ENCODE measurements at places on chromosomes 12 and 14.

DNA sequence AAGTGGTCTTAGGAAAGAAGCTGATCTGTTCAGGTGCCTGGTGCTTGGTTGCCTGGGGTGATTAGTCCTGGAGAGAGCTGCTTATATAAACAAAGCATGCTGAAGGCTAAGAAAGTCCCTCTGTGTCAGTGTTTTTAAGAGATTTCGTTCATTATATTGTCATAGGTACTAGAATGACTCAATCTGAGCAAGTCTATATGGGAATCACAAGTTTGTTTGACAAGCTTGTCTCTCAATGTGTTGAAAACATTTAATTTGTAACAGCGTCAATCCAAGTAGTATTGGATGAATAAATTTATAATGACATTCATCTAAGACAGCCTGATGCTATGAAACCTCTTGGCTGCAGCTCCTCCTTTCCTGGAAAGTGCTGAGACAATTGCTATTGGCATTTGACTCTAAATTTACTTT is 256.3 kb downstream of the TMTC2 start:
- no peak for DNase-seq

GRCh38 chr12:61232040-61232439 is 1028.2 kb upstream of the USP15 start:
- DNase-seq, result no peak

GRCh38 chr12:79071498-79071897 is 206.9 kb downstream of the SYT1 start:
- DNase-seq, result no peak

GRCh38 chr12:66637699-66638301 is 41.1 kb downstream of the GRIP1 start:
- no peak for DNase-seq

- DNase-seq, result no peak
Observed at GRCh38 chr12:129873111-129873832, 30.6 kb downstream of the TMEM132D start.
